ENCODE measurements at places on chromosomes 3 and 15. TPM values are rescaled to one million over a fixed set of nuclear protein-coding genes. Genes with fewer than 3 reads are reported as not detected.

GRCh38 chr3:27714146-27714526, 8.0 kb downstream of the EOMES start:
- DNase-seq = no peak

Gene LCTL
- not detected for total RNA-seq

Gene PIERCE2
- total RNA-seq = 0.87 TPM

DNA sequence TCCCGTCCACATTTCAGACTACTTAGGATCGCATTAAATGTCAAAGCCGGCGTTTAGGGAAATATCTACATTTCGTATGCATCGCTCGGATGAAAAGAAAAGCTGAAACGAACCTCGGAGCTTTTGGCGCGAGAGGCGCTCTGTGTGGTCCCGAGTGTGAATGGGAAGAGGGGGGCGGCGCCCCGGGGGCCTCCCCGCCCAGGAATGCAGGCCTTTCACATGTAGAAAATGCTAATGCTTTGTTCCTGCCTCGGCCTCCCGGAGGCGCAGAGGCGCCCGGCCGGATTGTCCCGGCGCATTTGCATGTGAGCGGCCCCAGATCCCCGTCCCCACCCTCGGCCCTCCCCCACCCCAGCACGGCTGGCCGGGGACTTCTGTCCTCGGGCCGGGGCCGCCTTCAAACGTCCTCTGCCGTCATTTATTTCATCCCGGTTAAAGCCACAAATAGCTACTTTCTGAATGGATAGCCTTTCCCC, 37.0 kb upstream of the TRIM71 start:
- DNase-seq = peak; percentile 63

- no peak for DNase-seq
These were observed 35.2 kb downstream of the BHLHE40 start for GRCh38 chr3:5014391-5014790.

GRCh38 chr3:152269056-152269830, 514 bp downstream of the MBNL1 start:
- DNase-seq = peak; percentile 86

Gene CCR9
- not detected for total RNA-seq

Gene AQP9
- not detected for total RNA-seq

Gene STARD9
- 9.3 TPM for total RNA-seq

- DNase-seq = no peak
These were observed 74.0 kb downstream of the TFRC start for GRCh38 chr3:196007744-196008335.

DNA sequence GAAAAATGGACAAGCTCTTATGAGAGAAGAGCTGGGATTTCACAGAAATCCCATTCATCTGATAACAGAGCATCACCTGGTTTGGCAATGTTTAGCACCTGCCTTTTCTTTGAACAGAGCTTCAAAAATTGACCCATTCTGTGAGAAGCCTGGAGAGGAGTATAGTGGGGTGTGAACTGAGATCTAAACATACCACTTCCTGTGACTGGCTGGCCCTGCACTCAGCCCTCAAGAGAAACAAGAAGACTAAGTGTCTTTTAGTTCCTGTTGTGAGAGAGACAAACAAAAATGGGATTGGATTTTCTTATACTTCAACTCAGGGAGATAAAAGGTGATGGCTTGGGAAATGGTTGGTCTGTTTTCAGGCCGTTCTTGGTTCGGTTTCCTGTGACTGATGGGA, 1060.2 kb downstream of the ROBO1 start:
- no peak for DNase-seq

DNA sequence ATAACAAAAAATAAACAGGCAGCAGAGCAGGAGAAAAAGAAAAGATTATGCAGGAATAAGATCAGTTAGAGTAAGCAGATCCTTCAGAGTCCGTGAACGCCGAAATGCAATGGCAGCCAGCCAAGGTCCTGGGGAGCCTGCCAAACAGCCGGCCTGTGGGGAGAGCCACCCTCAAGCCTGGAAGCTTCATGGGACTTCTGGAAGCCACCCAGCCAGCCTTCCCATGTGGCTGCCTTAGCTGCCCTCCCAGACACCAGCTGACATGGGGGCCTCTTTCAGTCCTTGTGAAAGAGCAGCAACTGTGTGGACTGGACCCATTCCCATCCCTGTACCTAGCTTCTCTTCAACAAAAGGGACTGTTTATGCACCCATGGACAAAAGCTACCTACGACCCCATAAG, 64.9 kb upstream of the RAD18 start:
- DNase-seq = no peak

Gene GADL1
- total RNA-seq = not detected

GRCh38 chr15:65822316-65822715, 30.2 kb upstream of the DENND4A start:
- no peak for DNase-seq

Gene GOLGA8M
- total RNA-seq = 0.22 TPM

Gene PLA2G4F
- not detected for total RNA-seq

Gene CLDN11
- total RNA-seq = 27.6 TPM

Gene TTC23
- total RNA-seq = 15.3 TPM

DNA sequence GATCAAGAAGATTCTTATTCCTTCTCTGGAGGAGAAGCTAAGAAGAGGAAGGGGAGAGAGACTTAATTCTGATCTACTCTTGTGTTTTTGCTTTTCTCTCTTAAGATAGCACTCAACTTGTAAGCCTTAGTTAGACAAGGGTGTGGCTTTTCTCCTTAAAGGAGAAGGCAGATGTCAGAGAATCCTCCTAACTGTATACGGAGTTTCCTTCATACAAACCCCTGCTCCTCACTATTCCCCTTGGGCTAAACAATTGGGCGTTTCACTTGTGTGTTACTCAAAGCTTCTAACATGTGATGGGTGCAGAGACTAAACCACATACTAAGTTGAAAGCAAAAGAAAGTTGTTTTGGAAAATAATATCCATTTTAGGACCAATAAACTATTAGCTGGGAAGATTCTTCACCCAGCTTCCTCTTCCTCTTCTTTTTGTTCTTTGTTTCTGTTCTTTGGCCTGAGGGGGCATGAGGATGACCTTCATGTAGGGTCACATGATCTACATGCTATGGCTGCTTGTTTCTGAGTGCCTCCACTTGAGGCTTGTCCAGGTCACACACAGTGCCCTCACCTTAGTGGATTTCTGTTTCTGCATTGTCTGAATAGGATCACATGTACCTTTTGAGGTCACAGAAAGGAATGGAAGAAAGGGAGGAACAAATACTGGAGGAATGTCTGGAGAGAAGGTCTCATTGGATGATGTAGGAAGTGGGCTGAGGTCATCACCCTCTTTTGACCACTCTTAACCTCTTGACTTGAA, 14.6 kb downstream of the SPINK8 start:
- no peak for DNase-seq

Gene CCR1
- not detected for total RNA-seq

DNA sequence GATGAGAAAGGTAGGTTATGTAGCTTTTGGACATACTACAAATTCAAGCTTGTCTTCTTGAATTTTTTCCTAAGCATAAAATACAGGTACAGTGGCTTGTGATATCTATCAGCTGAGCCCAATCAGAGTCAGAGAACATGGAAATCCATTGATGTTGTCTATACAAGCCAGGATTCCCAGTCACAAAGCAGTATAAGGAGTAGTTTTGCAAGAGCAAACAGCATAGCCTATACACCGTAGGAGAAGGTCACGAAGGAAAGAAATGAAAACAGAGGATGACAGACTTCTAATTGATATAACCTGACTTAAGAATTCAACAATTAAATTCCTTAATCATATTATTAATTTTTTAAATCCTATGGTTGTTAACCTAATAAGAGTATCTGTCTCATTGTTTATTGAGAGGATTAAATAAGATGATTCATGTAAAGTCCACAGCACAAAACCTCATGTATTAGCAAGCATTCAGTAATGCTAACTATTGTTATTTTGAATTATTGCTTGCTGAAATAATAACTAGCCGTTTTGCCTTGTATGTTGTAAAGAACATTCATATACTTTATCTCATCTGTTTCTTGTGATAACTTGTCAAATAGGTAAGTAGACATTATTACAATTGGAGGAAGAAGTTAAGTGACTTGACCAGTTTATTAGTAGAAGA, 276.6 kb upstream of the ZPLD1 start:
- no peak for DNase-seq

Gene ARGFX
- total RNA-seq = not detected

Gene CP
- 0.60 TPM for total RNA-seq

DNA sequence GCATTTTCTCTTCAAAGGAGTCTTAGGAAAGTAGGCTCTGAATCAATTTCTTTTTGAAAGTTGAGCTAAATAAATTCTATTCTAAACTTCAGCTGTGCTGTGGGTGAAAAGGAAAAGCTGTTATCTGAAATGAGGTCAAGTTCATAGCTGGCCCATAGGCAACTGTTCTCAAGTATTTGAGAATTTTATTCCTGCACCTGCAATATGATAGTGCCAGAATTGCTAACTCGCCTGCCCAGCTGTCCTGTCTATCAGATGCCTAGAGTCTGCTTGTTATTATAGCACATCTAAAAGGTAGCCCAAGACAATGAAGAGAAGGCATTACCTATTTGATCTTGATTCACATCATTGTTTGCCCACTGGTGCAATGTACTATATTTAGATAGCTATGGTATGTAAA, 798.7 kb downstream of the DIPK2A start:
- no peak for DNase-seq

DNA sequence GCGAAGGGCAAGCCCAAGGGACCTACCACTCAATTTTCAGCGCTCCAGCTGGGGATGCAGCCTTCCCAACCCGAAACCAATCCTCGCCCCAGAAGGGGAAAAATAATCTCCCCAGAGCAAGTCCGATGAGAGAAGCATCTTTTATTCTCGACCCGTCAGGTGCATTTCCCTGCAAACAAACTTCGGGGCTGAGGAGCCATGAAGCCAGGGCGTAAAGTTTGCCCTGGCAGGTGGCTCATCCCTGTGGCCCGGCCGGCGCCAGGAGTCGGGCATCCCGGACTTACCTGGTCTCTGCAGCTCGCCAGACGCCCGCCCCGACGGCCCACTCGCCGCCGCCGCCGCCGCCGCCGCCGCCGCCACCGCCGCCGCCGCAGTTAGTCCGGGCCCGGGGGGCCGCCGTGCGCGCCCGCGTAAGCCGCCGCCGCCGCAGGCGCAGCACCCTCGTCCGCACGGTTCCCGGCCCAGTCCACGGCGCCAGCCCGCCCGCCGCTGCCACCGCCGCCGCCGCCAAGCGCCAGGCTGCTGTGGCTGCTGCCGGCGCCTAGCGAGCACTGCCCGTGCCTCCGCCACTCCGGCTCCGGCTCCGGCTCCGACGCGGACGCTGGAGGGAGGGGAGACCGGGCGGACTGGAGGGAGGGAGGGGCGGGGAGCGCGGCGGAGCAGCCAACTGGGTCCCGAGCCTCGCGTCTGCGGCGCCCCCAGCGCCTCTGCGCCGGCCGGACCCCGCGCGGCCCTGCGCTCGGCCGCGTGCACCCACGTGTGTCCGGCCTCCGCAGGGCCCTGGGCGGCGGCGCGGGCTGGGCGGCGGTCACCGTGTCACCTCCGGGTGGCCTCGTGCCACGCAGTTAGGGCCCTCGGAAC, at the start of gene CNTN3:
CNTN3 (minus strand) TSS at position 553 of the 861 bp plus-strand sequence. CDS start 93,547 bp downstream, outside the sequence.
- no peak for DNase-seq

DNA sequence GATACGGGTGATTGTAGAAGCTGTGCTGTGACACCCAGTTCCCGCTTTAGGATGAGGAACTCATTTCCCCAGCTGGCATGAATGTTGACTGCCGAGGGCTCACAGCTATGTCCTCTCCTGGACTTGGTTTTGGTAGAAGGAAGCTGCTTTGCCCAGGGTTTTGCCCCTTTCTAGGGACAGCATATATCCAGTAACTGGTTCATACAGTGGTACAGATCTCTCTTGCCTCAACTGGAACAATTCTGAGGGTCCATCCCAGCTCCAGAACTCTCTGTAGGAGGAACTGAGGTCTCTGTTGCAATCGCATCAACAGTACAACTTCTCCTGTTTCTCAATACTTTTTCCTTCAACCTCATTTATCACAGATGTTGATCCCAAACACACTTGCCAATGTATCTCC, 54.5 kb upstream of the FNDC3B start:
- no peak for DNase-seq

Gene CILP
- not detected for total RNA-seq

Gene PLA1A
- 3.5 TPM for total RNA-seq

Gene KY
- not detected for total RNA-seq

DNA sequence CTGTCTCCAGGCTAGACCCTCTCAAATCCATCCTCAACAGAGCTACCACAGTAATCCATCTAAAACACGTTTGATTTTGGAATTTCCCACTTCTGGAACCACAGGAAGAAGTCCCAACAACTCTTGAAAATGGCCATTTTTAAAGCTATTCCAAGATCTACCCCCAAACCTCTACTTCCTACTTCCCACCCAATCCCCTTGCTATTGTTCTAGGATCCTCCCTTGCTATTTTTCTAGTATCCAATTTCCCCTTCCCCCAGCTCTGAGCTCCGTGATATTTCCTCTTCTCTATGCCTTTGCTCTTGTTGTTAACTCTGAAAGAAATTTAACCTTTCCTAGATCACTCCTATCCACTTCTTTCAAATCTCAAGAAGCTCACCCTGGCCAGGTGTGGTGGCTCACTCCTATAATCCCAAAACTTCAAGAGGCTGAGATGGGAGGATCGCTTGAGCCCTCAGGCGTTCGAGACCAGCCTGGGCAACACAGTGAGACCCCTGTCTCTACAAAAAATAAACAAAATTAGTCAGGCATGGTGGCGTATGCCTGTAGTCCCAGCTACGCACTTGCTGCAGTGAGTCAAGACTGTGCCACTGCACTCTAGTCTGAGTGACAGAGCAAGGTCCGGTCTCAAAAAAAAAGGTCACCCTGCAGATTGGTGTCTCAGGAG, 13.0 kb downstream of the UACA start:
- no peak for DNase-seq

Gene FGF12
- 1.6 TPM for total RNA-seq

Gene IL1RAP
- total RNA-seq = 1.8 TPM

GRCh38 chr3:125959317-125960065, 9.5 kb upstream of the ROPN1B start:
- no peak for DNase-seq

DNA sequence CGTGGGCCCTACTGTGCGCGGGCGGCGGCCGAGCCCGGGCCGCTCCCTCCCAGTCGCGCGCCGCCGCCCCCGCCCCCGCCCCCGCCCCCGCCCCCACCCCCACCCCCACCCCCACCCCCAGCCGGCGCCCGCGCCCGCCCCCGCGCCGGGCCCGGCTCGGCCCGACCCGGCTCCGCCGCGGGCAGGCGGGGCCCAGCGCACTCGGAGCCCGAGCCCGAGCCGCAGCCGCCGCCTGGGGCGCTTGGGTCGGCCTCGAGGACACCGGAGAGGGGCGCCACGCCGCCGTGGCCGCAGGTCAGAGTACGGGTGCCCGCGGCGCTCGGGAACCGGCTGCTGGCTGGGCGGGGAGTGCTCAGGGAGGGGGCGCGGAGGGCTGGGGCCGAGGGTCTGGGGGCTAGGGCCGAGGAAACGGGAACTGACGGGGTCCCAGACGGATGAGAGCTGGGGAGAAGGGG, 1.1 kb upstream of the PPARG start:
- DNase-seq = peak; percentile 50

- no peak for DNase-seq
These were observed 704.7 kb upstream of the ARPP21 start for GRCh38 chr3:34934660-34935059.

- DNase-seq = no peak
These were observed 117.3 kb downstream of the IGF1R start for GRCh38 chr15:98765610-98766009.

- DNase-seq = no peak
These were observed 779.1 kb upstream of the SEMA6D start for GRCh38 chr15:46938169-46938568.

GRCh38 chr3:31402117-31402516, 130.6 kb upstream of the STT3B start:
- peak; percentile 7 for DNase-seq

GRCh38 chr15:45653702-45654424, 19.0 kb downstream of the SQOR start:
- DNase-seq = peak; percentile 37

Data from lung microvascular endothelial cell (primary cell).